ENCODE measurements at places on chromosomes 2 and 18.
A peak's percentile ranks its signal among the peaks of the same experiment; 100 is the strongest.

- DNase-seq = no peak
Observed at GRCh38 chr18:37742436-37742835, 176.8 kb upstream of the CELF4 start.

GRCh38 chr18:47968006-47968676 is 37.7 kb upstream of the SMAD2 start:
- no peak for DNase-seq

DNA sequence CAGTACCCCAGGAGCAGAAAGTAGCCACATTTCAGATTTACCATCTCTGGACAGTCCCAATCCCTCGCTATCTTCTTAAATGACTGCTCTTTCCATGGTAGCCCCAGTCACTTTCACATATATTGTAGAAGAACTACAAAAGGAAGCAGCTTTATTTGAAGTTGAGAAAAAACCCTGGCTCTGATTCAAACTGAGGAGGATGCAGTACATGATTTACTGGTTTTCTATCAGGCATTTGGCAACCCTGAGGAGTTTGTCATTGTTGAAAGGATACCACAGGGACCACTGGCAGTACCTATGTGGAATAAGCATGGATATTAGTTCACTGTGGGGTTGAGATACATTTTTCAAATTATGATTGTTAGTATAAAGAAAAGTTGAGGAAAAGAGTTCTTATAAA is 640.9 kb upstream of the SETBP1 start:
- DNase-seq = no peak

- no peak for DNase-seq
Observed at GRCh38 chr2:116952254-116952653, 862.2 kb upstream of the DDX18 start.

DNA sequence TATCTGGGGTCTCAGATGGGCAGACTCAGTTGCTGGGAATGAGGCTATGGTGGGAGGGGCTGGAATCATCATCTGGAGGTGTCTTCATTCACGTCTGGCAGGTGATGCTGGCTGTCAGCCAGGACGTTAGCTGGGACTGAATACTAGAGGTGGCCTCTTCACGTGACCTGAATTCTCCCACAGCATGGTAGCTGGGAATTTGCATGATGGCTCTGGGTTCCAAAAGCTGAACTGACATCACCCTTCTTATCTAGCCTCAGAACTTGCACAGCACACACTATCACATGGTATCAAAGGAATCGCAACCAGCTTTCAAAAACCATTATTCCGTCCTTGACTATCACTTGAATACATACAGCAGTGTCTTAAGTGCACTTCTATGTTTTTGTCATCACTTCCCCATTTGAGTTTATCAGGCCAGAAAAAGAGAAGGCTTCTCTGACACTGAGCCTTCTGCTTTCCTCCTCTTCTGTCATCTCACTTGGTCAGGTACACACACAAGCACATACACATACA is 53.0 kb upstream of the LRP2 start:
- DNase-seq = peak; percentile 40

DNA sequence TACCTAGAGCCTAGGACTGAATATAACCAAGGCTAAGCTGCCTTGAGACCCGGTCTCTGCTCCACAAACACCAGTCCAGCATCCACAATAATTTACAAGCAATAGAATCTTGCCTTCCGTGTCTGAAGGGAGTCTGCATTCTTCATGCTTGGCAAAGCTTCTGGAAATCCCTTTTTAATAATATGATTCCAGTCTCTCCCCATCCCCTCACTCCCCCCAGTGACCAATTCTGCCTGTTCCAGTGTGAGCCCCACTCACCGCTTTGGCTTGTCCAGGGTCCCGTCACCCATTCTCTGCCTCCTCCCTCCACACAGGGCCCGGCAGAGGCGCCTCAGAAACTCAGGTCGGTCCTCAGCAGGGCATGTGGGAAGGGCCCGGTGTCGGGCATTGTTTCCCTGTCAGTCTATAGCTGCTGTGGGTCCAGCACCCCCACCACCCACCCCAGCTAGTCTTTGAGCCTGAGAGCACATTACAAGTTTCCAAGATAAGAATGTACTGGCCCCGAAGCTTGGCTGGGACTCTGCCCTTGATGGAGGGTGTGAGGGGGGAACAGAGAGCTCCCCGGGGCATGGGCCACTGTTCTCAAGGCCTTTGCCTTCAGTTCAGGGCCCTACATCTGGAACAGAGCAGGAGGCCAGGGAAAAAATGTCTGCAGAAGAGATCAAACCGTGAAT is 129.7 kb upstream of the MYCN start:
- DNase-seq = no peak

GRCh38 chr2:168157926-168158325 is 89.5 kb downstream of the STK39 start:
- no peak for DNase-seq

GRCh38 chr2:127859712-127860085 is 1.7 kb upstream of the POLR2D start:
- DNase-seq = peak; percentile 39

GRCh38 chr2:69914164-69914949 is 552 bp upstream of the MXD1 start:
- peak; percentile 99 for DNase-seq

DNA sequence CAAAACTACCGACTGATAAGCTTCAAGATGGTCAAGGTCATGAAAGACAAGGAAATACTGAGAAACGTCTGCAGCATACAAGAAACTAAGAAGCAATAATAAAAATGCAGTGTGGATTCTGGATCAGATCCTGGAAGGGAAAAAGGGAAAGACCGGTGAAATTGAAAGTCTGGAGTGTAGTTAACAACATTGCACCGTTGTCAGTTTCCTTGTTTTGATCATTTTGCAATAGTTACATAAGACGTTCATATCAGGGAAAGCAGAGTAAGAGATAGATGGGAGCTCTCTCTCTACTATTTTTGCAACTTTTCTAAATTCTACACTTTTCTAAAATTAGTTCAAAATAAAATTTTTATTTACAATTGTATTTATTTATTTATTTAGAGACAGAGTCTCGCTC is 15.0 kb upstream of the ZNF407 start:
- no peak for DNase-seq

DNA sequence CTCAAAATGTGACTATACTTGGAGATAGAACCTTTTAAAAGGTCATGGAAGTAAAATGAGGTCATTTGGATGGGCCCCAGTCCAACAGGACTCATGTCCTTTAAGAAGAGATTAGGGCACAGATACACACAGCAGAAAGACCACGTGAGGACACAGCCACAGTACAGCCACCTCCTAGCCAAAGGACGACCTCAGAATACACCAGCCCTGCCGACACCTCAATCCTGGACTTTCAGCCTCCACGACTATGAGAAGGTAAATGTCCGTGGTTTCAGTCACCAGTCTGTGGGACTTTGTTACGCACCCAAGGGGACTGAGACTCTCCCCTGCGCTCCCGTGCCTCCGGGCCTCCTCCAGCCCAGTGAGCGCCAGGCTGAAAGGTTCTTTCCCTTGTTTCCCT is 30.2 kb upstream of the HPCAL1 start:
- no peak for DNase-seq

GRCh38 chr2:142858961-142859360 is 18.5 kb upstream of the KYNU start:
- no peak for DNase-seq

DNA sequence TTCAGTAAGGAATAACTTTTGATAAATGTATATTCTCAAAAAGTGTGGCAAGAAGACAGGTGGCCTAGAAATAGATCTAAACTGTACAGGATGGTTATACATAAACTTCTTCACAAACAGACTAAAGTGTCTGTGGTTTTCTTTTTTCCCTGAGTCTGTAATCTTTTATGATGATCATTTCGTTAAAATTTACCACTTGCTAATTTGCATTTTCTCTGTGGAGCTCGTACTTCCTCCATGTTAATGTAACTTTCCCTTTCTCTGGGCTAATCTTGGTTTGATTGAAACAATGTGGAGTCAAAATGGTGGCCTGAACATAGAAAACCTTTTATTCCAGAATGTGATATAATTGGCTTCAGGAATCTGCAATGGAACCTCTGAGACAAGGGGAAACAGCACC is 166.2 kb downstream of the FTCDNL1 start:
- no peak for DNase-seq

DNA sequence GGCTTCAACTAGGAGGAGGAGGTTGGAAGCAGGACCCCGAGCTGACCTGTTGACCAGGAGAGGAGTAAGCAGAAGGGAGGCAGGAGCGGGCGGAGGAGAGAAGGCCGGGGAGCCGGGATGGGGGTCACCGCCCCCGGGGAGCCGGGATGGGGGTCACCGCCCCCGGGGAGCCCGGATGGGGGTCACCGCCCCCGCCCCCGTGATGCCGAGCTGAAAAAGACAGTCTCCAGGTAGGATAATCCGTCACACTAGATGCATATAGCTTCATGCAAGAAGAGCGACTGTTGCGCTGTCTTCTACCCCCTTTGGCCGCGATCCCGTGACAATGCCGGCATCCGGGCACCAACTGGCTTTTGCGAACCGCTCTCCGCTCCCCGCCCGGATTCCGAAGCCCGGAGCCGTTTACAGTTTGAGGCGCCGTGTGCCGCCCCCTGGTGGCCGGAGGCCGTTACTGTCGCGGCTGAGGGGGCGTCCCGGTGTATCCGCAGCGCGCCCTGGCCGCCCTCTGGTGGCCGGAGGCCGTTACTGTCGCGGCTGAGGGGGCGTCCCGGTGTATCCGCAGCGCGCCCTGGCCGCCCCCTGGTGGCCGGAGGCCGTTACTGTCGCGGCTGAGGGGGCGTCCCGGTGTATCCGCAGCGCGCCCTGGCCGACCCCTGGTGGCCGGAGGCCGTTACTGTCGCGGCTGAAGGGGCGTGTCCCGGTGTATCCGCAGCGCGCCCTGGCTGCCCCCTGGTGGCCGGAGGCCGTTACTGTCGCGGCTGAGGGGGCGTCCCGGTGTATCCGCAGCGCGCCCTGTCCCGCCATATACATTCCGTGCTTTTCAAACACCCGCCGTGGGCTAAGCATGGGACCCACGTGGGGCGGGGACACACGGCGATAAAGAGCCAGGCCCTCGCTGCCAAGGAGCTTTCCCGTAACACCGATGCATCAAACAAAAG is 89.6 kb downstream of the ACTR3 start:
- no peak for DNase-seq

- DNase-seq = no peak
Observed at GRCh38 chr18:44973282-44973681, 292.6 kb downstream of the SETBP1 start.

DNA sequence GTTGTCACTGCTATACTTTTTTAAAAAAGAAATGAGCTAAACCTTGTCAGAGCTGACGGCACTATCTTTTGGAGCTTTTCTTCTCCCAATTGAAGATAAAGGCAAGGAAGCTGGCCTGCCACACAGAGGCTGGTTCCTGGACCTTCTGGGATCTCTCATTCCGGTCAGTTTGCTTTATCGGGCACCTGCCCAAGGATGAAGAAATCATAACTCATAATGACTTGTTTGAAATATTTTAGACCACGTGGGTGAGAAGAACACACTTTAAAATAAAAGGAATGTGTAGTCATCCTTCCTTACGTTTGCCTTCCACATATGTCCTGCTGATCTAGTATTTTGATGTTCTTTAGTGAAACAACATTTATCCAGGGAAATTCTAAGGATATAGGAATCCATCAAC is 535.7 kb downstream of the DCC start:
- DNase-seq = no peak

Data from NCI-H187 (cell line).